ENCODE measurements at places on chromosomes 4 and X.

DNA sequence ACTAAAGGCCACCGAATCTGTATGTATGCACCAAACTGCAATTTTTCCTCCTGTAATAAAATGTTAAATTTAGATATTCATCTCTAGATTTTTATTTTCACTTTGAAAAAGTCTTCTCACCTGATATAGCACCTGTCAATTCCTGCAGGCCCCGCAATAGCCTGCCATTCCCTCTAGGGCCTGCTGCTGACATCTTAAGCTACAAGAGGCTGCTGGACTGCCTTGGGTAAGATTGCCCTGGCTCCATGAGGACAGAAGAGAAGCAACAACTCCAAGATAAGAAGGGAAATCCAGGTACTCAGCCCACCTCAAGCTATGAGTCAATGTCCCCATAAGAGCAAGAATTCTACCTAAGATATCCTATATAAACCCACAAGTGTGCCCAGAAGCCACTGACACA lies 230.2 kb upstream of the AGTR2 start:
- H3K27me3 ChIP-seq: peaks cover 2% of the 10 kb centered on the region
- H3K27ac ChIP-seq: no peak overlapping the region
- H3K4me3 ChIP-seq: no peak overlapping the region
- DNase-seq: no peak
- H3K36me3 ChIP-seq: no peaks in the 10 kb centered on the region

DNA sequence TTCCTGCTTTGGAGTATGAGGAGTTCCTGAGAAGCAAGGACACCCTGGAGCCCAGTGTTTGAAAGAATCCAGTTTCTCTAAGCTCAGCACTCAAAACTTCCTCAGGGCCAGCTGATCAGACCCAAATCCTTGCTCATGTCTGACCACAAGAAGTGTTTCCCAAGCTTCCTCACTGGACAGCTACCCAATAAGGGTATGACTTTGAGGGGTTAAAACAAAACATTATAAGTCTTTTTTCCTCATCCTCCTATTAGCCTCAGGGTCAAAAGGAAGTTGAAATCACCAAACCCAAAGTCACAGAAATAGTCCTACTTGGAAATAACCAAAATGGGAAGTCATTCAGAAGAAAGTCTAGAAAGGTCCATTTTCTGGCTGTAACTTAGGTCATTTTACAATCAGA lies 13.7 kb downstream of the ZBTB33 start:
- no peak for DNase-seq
- no peak overlapping the region for H3K4me3 ChIP-seq
- H3K27ac ChIP-seq: no peak overlapping the region

- H3K4me1 ChIP-seq: peaks cover 5% of the 10 kb centered on the region
- no peaks in the 10 kb centered on the region for H3K27me3 ChIP-seq
- no peak overlapping the region for H3K27ac ChIP-seq
These were observed 29.2 kb upstream of the ASMTL start for GRCh38 chrX:1481636-1482529.

GRCh38 chrX:153473126-153473525 lies 2.8 kb upstream of the HAUS7 start:
- no peaks in the 10 kb centered on the region for H3K27me3 ChIP-seq
- H3K4me1 ChIP-seq: peaks cover 55% of the 10 kb centered on the region
- no peak overlapping the region for H3K27ac ChIP-seq
- DNase-seq: no peak

DNA sequence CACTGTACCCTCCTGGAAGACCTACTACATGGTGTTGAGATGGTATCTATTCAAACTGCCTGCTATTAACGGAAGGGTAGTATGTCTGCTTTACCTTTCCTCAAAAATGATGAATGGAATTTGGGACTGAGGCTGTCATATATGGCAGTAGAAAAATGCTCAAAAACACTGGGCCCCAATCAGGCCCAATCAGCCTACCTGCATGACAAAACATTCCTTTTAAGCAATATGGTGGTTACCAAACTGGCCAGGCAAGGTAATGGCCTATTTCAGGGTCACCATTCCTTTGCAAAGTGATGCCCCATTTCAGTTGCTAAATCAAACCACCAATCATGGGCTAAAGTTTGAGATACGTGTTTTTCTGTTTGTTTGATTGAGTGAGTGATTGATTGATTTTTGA lies 14.9 kb downstream of the RNF150 start:
- no peak overlapping the region for H3K4me3 ChIP-seq
- no peak overlapping the region for H3K27ac ChIP-seq
- DNase-seq: no peak
- H3K36me3 ChIP-seq: no peaks in the 10 kb centered on the region

DNA sequence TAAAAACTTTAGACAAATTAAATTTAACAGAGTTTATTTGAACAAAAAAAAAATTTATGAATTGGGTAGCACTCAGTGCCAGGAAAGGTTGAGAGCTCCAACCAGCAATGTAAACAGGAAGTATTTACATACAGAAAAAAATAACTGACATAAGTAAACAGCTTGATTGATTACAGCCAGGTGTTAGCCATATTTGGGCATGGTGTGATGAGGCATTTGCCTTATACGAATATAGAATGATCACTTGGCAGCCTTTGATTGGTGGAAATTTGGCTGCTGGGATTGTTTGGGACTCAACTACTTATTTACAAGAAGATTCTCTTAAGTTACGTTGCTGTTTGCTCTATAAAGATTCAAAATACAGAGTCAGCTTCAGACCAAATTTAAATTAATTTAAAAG lies 172.0 kb downstream of the ADAM29 start:
- H3K27ac ChIP-seq: no peak overlapping the region
- DNase-seq: no peak
- no peak overlapping the region for H3K4me3 ChIP-seq
- H3K36me3 ChIP-seq: no peaks in the 10 kb centered on the region

- no peak overlapping the region for H3K27ac ChIP-seq
- H3K4me1 ChIP-seq: no peaks in the 10 kb centered on the region
- no peaks in the 10 kb centered on the region for H3K27me3 ChIP-seq
- peak; percentile 48 for DNase-seq
- H3K36me3 ChIP-seq: peaks cover 6% of the 10 kb centered on the region
- H3K4me3 ChIP-seq: no peak overlapping the region
These were observed 315.9 kb downstream of the MAPK10 start for GRCh38 chr4:86043755-86044592.

DNA sequence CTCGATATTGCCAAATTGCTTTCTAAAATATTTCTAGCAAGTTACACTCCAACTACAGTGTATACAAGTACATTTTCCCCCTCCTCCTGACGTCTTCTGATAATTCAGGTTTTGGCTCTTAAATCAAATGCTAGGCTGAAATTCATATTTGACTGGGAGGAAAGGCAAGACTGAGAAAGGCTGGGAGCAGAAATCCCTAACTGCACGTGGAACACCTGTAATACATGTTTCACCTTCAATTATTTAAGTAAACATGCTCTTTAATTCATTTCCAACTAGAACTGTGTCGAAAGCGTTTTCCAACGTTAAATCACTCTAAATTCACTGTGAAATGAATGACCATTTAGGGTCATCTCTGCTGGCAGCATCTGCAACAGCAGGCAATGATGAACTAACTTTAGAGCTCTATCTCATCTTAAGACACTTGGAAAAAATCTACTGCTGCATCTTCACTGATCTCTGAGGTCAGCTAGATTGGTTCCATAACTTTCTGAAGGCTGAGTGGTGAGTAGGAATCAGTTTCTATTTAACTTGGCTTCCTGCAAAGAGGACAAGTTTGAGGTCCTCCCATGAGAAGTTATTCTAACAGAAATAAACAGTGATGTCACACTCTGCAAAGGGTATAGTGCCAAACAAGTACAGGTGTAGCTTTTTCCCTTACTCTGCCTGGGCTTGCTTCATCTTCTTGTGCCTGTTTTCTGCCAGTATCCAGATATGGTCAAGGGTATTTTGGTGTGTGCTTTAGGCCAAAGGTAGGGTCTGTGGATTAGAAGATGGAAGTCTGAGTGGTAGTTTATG lies 144.3 kb upstream of the PAK3 start:
- no peak overlapping the region for H3K27ac ChIP-seq
- H3K4me1 ChIP-seq: no peaks in the 10 kb centered on the region
- H3K27me3 ChIP-seq: peaks cover 9% of the 10 kb centered on the region
- no peaks in the 10 kb centered on the region for H3K36me3 ChIP-seq

- peaks cover 6% of the 10 kb centered on the region for H3K4me1 ChIP-seq
- H3K36me3 ChIP-seq: no peaks in the 10 kb centered on the region
- H3K27me3 ChIP-seq: no peaks in the 10 kb centered on the region
- H3K4me3 ChIP-seq: no peak overlapping the region
- H3K27ac ChIP-seq: no peak overlapping the region
These were observed 6.5 kb downstream of the CXXC4 start for GRCh38 chr4:104488151-104488550.

DNA sequence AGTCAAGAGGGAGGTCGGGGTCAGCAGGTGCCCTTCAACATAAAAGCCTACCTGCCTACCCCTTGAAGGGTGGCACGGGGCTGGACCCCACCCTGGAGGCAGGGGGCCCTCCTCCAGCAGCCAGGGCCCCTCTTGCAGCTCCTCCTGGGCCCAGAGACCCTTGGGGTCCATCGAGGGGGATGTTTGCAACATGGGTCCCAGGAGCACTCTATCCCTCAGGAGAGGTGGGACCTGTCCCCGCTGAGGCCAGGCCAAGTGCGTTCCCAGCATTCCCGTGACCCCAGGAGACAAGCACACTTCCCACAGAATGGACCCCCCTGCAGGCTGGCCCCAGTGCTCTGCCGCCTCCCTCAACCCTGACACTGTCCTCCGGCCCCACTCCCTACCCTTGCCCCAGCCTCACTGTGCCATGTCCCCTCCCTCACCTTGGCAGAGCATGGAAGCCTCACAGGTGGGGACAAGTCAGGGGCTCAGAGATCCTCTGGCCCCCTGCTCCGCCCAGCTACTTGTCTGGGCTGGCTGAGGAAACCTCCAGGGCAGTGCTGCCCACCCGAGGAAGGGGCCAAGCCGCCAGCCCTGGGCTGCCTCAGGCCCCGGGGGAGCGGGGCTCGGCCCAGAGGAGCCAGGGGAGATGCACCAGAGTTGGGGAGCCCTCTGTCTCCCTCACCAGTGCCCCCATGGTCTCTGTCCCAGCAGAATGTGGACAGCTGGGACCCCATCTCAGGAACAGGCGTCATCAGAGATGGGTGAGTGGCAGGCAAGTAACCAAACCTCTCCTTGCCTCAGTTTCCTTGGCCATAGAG lies 2.2 kb downstream of the MXD4 start:
- H3K4me1 ChIP-seq: peaks cover 87% of the 10 kb centered on the region
- H3K27ac ChIP-seq: no peak overlapping the region
- peak overlapping the region; percentile 72 for H3K4me3 ChIP-seq
- H3K27me3 ChIP-seq: no peaks in the 10 kb centered on the region
- H3K36me3 ChIP-seq: peaks cover 60% of the 10 kb centered on the region
- no peak for DNase-seq

- H3K4me3 ChIP-seq: no peak overlapping the region
- DNase-seq: no peak
- H3K27ac ChIP-seq: no peak overlapping the region
- H3K27me3 ChIP-seq: no peaks in the 10 kb centered on the region
- peaks cover 2% of the 10 kb centered on the region for H3K36me3 ChIP-seq
These were observed 33.1 kb downstream of the NSUN7 start for GRCh38 chr4:40782876-40783275.

DNA sequence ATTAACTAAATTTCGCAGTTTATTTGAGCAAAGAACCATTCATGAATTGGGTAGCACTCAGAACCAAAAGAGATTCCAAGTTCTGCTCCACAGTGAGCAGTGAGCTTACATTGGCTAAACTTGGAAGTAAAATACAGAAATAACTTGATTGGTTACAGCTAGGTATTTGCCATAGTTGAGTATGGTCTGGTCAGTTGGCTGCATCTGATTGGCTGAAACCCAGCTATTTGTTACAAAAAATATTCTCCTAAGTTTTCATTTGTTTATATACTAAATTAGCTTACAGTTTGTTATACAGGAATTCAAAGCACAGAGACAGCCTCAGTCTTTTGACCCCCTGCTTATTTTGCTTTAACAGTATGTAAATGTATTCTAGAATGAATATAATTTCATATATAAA lies 215.1 kb downstream of the RELL1 start:
- H3K36me3 ChIP-seq: no peaks in the 10 kb centered on the region
- no peak for DNase-seq
- no peak overlapping the region for H3K27ac ChIP-seq

DNA sequence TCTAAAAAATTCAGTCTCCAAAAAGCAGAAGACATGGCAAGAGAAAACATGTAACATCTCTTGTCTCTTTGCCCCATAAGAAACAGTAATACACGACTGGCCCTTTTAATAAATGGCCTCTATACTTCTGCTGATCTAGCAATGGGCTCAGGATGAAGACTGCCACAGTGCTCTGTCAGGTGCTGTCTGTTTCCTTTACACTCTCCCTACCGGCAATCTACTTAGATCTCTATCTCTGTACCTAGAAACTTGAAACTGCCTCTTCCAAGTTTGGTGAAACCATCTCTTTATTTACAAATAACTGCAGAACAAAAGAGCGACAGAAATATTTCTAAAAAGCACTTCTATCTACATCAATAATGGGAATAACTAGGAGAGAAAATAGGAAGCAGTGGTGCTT lies 685.2 kb upstream of the INTU start:
- no peaks in the 10 kb centered on the region for H3K27me3 ChIP-seq
- no peak overlapping the region for H3K4me3 ChIP-seq
- no peak for DNase-seq
- H3K36me3 ChIP-seq: no peaks in the 10 kb centered on the region
- H3K27ac ChIP-seq: no peak overlapping the region
- no peaks in the 10 kb centered on the region for H3K4me1 ChIP-seq

- no peaks in the 10 kb centered on the region for H3K27me3 ChIP-seq
- no peak overlapping the region for H3K4me3 ChIP-seq
These were observed 64.8 kb upstream of the STOX2 start for GRCh38 chr4:183840311-183840710.

DNA sequence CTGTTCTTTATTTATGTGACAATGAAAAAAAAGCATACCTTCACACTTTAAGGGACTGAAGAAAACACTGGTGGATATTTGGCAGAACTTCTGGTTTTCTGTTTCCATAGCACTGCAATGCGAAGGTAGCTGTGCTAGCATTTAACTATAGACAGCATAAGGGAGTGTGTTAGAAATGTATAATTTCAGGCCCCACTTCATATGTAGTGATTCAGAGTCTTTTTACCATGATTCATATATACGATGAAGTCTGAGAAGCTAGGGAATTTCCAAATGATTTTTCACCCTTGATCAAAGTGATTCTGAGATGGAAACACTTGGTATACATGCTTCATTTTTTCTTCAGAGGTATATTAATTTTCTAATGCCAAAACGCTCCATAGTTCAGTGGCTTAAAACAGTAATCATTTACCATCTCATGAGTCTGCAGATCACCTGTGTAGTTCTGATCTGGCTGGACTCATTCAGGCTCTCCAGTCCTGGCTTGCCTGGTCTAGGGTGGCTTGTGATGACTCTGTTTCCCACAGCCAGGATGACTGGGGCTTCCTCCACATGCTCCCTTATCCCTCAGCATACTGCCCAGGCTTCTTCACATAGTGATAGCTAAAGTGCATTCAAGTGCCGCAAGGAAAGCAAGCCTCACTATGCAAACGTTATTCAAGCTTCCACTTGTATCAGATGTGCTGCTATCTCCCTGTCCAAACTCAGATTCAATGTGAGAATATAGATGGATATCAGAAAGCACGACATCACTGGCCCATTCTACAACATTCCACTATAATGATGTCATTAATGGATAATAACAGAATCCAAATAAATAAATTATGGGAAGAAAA lies 790.1 kb downstream of the TECRL start:
- no peak for DNase-seq
- H3K27me3 ChIP-seq: no peaks in the 10 kb centered on the region
- no peaks in the 10 kb centered on the region for H3K36me3 ChIP-seq
- no peak overlapping the region for H3K27ac ChIP-seq
- no peaks in the 10 kb centered on the region for H3K4me1 ChIP-seq

Data from spinal cord (tissue), 10 donors.